ENCODE measurements at places on chromosomes 11 and 22.

DNA sequence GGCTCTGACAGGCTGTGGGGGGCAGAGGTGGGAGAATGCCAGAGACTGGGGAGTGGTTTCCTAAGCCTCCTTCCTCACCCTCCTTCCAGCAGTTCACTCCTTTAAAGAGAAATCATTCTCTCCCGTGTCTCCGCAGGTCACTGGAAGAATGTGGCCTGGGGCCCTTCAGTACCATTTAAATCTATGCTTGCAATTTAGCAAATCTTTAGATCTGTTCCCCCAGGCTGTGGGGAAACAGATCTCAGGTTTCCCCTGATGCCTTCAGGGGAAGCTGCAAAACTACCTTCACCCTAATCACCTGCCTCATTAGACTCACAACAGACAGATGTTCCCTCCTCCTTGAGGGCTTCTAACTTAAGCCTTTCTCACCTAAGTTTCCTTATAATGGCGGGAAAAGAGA, 55.3 kb downstream of the KIRREL3 start:
- DNase-seq = no peak

GRCh38 chr11:23179609-23180008, 319.3 kb upstream of the CCDC179 start:
- no peak for DNase-seq

DNA sequence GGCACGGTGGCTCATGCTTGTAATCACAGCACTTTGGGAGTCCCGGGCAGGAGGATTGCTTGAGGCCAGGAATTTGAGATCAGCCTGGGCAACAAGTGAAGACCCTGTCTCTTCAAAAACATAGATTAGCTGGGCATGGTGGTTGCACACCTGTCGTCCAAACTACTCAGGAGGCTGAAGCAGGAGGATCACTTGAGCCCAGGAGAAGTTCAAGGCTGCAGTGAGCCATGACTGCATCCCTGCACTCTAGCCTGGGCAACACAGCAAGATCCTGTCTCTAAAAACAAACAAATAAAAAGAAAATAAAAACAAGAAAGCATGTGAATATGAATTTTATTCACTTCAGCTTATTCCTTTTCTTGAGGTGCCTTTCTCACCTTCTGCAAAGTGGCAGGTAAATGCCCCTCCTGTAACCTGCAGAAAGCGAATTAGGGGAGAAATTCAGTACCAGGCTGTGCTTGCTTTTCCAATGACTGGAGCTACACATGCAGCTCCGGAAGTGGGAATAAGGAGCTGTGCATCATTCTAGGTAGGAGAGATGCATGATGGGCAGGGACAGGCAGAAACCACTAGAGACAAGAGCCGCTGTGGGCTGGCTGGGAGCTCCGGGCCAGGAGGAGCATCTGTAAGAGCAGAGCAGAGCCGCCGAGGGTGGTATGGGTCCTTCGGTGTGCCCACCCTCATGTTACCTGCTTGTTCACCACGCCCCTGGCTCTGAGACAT, 14.7 kb upstream of the KCTD17 start:
- no peak for DNase-seq

GRCh38 chr11:66469441-66469840, 2.7 kb downstream of the PELI3 start:
- no peak for DNase-seq

DNA sequence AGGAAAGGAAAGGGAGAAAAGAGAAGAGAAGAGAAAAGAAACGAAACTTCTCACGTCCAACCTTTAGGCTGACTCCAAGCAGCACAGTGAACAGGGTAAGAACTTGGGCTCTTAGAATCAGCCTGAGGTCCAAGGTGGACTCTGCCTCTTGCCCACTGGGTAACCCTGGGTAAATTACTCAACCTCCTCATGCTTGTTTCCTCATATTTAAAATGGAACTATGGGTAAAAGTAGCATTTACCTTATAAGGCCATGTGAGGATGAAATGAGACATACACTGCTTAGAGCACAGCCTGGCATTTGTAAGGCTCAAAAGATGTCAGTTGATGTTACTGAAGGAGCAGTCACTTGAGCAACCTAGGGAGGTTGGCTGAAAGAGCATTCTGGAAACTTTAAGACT, 107.9 kb downstream of the C11orf58 start:
- DNase-seq = no peak

DNA sequence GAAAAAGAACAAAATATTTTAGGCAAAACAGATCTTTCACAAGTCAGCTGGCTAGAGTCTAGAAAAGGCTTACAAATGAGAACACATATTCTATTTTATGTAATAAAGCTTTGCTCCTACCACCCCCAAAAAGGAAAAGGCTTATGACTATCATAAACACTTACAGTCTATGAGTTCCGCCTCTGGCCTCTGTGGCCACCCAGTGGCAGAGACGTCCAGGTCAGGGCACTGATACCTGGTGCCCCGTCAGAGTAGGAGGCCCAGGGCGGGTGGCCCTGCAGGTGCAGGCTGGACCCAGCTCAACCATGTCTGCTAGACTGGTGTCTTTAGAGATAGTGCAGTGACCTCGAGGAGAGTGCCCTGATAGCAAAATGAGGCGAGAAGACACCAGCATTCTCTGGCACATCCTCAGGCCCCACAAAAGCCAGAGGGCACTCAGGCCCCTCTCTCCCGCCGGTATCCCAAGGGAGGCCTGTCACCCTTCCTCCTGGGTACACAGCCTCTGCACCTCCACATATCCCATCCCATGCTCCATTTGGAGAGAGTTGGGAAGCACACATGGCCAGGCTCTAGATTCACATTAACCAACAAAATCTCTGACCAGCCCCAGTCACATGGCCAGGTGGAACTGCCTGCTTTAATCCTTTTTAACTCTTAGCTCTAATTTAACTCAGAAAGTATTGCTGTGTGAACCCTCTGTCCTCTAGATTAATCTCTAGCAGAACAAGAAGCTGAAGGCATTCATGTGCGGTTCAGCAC, 27.3 kb upstream of the SERPIND1 start:
- no peak for DNase-seq

DNA sequence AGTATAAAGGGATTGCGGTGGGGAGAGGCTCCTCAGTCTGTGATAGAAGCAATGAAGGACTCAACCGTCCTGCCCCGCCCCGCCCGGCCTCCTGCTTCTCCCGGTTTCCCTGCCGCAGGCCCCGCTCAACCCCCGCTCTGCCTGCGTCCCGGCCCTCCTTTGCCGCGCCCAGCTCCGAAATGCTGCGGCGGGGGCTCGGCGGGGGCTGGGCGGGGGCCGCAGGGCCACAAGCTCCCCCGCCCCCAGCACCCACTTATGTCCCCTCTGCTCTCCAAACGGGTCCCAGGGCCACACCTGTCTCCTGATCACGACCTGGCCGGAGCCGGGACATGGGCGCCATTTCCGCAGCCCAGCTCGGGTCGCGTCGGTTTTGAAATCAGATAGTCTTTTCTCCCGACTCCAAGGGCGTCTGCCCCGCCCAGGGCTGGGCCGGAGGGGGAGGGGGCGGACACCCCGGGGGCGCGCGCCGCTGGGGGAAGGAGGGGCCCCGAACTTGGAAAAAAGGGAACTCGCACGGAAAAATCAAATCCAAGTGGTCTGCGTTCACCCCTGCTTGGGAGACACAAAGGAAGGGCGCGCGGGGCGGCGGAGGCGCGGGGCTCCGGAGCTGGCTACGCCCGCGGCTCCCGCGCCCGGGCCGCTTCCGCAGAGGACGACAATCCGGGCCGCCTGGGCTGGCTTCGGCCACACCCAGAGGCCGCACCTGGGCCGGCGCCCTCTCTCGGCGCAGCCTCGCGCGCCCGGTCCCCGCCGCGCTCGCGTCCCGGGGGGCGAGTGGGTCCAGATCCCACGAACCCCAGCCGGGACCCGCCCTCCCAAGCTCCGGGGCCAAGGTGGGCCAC, 70.6 kb upstream of the EP300 start:
- peak; percentile 75 for DNase-seq

DNA sequence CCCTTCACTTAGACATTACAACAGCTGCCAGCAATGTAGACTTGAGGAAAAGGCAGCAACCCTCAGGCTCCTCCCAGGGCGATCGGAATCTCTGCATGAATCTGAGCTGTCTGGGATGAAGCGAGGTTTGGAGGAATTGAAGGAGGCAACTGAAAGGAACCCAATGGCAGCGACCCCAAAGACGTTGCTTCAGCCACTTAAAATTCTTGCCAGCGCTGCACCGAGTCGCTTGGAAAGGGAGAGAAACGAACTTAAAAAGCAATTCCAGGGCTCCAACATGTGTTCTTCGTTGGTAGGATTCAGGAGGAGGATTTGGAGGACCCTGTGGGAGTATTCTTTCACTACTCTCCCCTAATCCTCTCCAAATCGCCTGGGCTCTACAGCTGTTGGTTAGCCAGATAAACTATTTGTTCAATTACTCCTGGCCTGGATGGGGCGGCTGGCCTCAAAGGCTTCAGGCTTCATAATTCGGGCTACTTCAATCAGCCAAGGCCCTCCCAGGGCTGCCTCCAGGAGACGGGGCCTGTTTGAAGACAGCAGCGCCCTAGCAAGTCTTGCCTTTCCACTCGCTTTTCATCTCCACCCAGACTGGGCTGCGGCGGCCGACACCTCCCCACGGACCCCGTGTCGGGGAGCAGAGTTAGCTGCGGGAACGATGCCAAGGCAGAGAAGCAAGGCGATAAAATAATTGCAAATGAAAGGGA, 72.4 kb upstream of the TMEM45B start:
- DNase-seq = no peak

DNA sequence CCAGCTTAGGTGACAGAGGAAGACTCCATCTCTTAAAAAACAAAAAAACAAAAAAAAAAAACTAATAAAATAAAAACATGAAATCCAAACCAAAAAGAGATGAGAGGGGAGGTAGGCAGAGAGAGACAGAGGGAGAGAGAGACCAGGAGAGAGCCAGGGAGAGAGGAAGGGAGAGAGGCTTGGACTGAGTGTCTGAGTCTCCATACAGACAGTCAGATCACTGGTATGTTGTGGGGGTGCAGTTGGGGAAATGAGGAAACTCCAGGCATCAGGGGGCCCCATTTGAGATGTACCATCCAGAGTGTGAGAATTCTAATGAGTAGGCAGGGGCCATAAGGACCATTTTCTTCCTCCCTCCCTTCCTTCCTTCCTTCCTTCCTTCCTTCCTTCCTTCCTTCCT, 53.1 kb upstream of the SEPTIN5 start:
- DNase-seq = no peak

- no peak for DNase-seq
Measured at GRCh38 chr22:39152024-39152510, 413 bp downstream of the CBX7 start.
